ENCODE measurements at places on chromosomes 2 and 18.

GRCh38 chr18:76518123-76518859 lies 23.2 kb upstream of the ZNF516 start:
- DNase-seq: peak; percentile 49

- DNase-seq: no peak
Measured at GRCh38 chr2:138504546-138505235, 3.1 kb downstream of the SPOPL start.

GRCh38 chr2:239399433-239399920 lies 1.3 kb downstream of the HDAC4 start:
- no peak for DNase-seq

- no peak for DNase-seq
Measured at GRCh38 chr18:32840962-32841361, 68.1 kb upstream of the KLHL14 start.

GRCh38 chr2:88885679-88886416 lies 194.4 kb downstream of the RPIA start:
- DNase-seq: no peak

DNA sequence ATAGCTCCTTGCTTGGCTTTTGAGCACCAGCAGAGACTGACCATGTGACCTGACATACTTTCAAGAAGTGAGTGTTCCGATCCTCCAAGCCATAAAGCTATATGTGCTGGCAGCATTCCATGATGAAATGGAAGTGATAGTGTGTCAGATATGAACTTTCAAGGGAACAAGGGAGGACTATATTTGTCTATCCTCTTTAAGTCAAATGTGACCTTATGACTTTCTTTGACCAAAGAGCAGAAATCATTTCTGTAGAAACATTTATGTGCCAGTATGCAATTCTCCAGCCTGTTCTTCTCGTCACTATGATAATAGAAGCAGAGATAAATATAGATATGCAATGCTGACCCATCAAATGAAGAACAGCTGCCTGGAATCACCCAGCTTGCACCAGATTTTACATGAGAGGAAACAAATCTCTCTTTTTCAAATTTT lies 14.4 kb downstream of the HYCC2 start:
- DNase-seq: no peak

DNA sequence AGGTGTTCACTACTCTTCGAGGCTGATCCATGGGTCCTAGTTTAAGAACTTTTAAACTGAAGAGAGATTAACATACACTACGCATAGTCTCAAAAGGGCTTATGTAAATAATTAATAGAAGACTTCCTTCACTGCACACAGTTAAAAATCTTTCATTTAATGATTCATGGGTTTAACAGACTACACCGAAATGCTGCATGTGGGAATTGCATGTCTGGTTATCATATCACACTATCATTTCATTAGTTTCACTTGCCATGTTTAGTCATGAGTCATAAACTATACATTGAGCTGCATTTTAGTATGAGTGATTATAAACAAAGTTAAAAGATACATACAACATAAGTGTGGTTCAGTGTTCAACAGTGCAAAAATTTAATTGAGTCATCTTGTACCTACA lies 31.2 kb downstream of the GLS start:
- DNase-seq: no peak

DNA sequence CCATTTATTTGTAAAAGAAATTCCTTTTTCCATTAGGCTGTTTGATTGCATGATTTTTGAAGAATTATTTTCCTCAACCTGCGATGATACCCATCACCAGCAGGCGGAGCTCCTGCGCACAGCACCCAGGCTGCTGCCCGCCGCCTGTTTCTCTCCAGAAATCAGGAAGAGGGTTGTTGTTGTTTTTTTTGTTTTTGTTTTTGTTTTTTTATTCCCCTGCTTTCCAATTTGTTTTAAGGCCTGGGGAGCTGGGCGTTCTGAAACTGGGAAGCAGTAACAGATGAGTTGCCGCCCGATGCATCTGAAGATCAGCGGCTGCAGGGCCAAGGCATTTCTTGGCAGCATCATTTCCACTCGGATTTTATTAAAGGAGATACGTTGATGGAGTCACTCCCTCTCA lies 132.1 kb downstream of the MBP start:
- peak; percentile 61 for DNase-seq

GRCh38 chr2:30437809-30438548 lies 9.1 kb upstream of the LCLAT1 start:
- DNase-seq: no peak

DNA sequence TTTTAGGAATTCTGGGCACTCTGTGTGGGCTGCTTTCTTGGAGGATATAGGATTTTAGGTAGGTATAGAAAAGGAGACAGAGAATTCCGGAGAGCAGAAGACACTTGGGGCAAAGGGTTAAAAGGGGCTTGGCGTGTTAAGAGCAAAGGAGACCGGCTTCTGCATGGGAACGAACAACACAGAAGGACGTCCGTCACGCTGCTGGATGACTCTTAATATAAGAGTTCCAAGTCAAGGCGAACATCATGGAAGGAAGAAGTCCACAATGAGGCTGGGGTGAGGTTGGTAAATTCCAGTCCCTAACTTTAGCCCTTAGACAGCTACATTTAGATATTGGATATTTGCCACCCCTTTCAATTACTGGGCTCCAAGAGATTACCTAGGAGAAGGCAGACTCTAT lies 15.9 kb upstream of the SLC20A1 start:
- DNase-seq: no peak

- DNase-seq: no peak
Measured at GRCh38 chr2:55158111-55158814, 73.8 kb downstream of the CLHC1 start.

GRCh38 chr2:21228041-21228895 lies 104.5 kb downstream of the TDRD15 start:
- no peak for DNase-seq

GRCh38 chr2:186407611-186408010 lies 78.4 kb upstream of the ZC3H15 start:
- no peak for DNase-seq

DNA sequence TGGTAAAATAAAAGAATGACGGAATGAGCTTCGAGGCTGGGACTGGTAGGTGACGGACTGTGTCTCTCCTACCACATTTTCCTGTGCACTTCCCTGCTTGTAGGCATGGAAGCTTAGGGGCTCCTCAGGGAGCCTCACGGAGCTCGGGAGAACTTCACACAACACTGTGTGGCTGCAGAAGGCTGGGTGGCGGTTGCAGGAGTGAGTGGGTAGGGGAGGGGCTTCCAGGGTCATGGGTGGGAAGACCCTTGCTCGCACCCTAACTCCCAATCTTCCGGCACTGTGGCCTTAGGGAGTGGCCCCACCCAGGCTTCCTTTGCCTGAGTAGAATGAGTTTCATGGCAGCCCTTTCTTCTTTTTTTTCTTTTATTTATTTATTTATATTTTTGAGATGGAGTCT lies 128.6 kb downstream of the INHBB start:
- DNase-seq: no peak

GRCh38 chr2:113985554-113986397 lies 95.9 kb downstream of the ACTR3 start:
- DNase-seq: no peak

- DNase-seq: no peak
Measured at GRCh38 chr2:82795446-82795845, 1663.6 kb downstream of the SUCLG1 start.

DNA sequence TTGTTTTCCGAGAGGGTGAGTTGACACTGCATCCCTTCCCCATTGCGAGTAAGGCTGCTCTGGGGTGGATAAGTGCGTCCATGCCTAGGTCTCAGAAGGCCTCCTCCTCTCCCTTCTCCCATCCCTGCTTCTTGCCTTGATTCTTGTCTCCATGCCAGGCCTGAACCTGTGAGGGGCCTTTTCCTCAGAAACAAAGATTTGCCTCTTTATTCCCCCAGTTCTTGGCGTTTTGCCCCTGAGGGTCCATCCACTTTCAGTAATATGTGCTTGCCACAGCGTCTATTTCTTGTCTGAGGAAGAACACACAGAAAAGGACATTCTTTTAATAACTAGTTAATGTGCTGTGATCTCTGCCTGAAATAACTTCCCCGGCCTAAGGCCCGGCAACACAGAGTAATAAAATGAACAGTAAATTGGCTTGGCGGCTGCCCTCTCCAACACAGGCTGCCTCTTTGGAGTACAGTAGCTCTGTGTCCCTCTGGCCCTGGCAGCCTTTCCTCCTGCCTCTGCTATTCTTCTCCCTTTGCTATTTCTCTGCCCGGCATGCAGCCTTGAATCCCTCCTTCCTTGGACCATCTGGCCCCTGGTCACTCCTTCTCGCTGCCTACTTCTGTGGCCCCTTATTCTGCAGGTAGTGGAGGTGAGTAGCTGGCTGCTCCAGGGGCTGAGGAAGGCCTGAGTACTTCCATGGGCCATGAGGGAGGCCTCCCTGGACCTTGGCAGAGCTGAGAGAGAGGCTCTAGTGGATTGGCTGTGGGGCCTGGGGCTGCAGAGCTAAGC lies 4.4 kb downstream of the EHD3 start:
- no peak for DNase-seq

DNA sequence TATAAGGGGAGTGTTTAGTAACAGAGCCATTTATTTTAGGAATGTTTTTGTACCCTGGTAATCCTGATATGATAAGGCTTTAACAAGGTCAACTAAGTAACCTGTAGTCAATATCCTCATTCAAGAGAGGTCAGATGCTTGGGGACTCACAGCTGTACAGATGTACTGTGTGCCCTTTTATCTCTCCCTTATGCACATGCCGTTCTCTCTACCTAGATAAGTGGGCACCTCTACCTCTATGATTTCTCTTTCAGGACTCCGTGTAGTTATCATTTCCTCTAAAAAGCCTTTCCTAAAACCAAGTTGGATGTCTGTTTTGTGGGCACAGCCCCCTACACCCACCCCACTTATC lies 132.4 kb downstream of the BCL2 start:
- DNase-seq: no peak

GRCh38 chr18:47975105-47975504 lies 44.6 kb upstream of the SMAD2 start:
- DNase-seq: no peak

DNA sequence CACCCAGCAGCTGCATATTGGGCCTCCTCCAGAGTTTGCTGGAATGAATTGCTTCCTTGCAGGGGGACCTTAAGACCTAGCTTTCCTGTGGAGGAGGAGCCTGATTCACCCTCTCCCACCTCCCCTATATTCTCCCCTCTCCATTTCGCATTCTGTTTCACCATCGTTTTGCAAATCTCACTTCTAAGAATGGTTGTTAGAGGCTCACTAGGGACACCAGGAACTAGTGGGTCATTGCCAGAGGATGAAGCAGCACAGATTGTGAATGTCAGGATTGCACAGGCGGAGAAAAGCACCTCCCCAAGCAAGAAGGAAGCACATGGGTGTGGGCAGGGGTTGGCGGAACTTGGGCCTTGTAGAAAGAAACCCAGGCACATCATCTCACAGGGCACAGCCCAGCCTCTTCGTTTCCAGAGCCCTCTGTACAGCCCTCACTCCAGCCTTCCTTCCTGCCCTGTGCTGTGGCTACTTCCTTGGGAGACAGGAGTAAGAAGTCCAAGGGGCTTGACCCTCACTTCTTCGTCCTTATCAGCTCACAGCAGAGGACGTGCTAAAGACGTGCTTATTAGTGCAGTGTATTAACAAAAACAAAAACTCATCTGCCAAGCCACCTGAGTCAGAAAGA lies 63.4 kb downstream of the TACR1 start:
- DNase-seq: no peak

- no peak for DNase-seq
Measured at GRCh38 chr2:200107514-200108217, 152.3 kb downstream of the MAIP1 start.

DNA sequence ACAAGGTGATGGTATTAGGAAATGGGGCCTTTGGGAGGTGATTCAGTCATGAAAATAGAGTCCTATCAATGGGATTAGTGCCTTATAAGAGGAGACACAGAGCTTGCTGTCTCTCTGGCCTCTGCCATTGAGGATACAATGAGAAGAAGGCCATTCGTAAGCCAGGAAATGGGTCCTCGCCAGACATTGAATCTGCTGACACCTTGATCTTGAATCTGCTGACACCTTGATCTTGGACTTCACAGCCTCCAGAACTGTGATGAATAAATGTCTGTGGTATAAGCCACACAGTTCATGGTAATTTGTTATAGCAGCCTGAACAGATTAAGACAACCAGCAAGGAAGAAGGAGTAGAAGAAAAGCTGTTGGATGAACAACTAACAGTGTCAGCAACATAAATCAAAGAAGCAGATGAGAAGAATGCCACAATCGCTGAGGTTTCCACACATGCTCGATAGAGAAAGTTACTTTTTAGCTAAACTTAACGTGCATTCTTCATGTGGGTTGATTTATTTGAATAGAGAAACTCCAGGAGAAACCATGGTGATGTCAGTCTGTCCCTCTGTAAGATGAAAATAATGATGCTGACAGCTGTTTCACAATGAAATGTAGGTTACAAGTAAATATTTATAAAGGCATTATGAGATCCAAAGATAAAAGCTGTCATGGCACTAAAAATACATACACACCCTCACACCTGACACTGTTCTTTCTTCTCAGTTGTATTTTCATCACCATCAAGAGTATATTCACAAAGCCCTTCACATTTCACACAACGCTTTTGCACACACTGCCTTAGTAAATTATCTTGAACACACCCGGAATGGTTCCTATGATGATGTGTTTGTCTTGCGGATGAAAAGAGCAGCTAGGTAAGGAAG lies 153.7 kb upstream of the NCK2 start:
- DNase-seq: no peak

DNA sequence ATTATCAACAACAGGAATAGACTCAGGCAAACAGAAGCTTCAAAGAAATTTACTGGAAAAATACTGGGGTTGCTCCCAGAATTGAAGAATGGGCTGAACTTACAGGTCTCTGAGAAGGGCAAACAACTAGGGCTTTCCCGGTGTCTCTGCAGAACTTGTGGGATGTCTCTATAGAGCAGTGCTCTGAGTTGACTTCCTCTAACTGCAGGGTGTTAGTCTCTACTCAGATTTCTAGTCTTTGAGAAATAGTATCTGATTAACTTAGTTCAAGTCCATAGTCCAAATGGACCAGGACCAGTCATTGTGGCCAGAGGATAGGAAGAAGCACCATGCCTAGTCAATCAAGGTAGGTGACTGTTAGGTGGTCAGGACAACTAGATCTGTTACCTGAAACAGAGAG lies 45.8 kb downstream of the LIMS1 start:
- no peak for DNase-seq

DNA sequence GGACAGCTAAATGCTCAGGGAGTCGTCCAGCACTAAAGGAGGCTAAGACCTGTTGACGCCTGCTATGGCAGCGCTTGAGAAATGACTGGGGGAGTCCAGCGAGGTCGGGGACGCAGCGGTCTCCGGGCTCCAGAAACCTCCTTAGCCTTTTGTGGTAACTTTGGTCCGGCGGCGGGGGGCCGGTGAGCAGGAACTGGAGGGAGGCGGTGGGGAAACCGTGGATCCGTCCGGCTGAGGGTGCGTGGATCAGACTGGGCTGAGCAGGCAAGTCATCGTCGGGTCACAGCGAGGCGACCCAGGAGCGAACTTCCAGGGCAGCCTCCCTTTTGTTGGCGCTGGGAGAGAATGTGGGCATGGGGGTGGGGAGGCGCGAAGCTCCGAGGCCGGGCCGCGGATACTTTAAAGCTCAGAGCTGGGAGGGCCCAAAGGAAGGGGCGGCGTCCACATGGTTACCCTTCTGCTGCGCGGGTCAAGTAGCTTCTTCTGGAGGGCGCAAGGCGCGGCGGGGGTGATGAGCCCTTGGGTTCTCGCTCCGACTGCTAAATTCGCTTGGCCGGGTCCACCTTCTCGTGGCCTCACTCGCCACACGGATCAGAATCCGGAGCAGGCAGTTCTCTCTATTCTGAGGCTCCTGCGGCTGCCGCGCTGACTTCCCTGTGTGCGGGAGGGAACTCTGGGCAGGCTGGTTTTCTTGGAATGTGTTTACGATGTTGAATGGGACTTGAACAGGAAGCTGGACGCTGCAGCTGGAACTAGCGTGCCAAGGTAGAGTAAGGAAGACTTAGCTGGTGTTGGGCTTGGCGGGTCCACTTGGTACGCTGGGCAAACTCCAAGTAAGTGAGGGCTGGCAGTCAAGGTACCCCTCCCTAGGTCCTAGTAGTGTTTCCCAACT lies 920 bp downstream of the GULP1 start:
- peak; percentile 71 for DNase-seq
